ENCODE measurements at places on chromosomes 7 and 10. TPM values are rescaled to one million over a fixed set of nuclear protein-coding genes. Genes with fewer than 3 reads are reported as not detected.

HDAC9 gene
- 101 TPM for total RNA-seq

MMD2 gene
- not detected for total RNA-seq

GPRIN2 gene
- 9.1 TPM for total RNA-seq

PRKCQ gene
- 3.7 TPM for total RNA-seq

BCAP29 gene
- 44.2 TPM for total RNA-seq

GIMAP5 gene
- total RNA-seq, result 0.45 TPM

MYH16 gene
- not detected for total RNA-seq

RBP4 gene
- total RNA-seq, result not detected

C10orf62 gene
- 0.25 TPM for total RNA-seq

INHBA gene
- 5.7 TPM for total RNA-seq

GDF10 gene
- total RNA-seq, result 4.0 TPM

ANXA11 gene
- 74.4 TPM for total RNA-seq

PLA2G12B gene
- 0.14 TPM for total RNA-seq

AKR1C8 gene
- total RNA-seq, result not detected

MBL2 gene
- total RNA-seq, result not detected

UNCX gene
- total RNA-seq, result 6.4 TPM

INMT gene
- total RNA-seq, result 2.6 TPM

OR13A1 gene
- 0.15 TPM for total RNA-seq

IFIT2 gene
- not detected for total RNA-seq

SFTPD gene
- 1.1 TPM for total RNA-seq

ACSM6 gene
- not detected for total RNA-seq

XRCC2 gene
- total RNA-seq, result 3.6 TPM

GTF2IRD2 gene
- total RNA-seq, result 7.6 TPM

TMEM176A gene
- total RNA-seq, result 18.2 TPM

CHAT gene
- not detected for total RNA-seq

LRRC17 gene
- total RNA-seq, result 9.7 TPM

PTPN12 gene
- 19.3 TPM for total RNA-seq

ARMC3 gene
- total RNA-seq, result 0.07 TPM

ANKRD61 gene
- total RNA-seq, result 0.15 TPM

CALHM3 gene
- total RNA-seq, result not detected

LEP gene
- total RNA-seq, result not detected

CLCN1 gene
- 0.11 TPM for total RNA-seq

NUTM2E gene
- not detected for total RNA-seq

MACC1 gene
- total RNA-seq, result 0.06 TPM

SORCS1 gene
- total RNA-seq, result 73.0 TPM

ABCC2 gene
- total RNA-seq, result 0.07 TPM

GPR85 gene
- 0.32 TPM for total RNA-seq

C7orf57 gene
- not detected for total RNA-seq

GSTO2 gene
- total RNA-seq, result 1.7 TPM

FAS gene
- 0.67 TPM for total RNA-seq

ADIRF gene
- not detected for total RNA-seq

EBLN1 gene
- not detected for total RNA-seq

GOLGA7B gene
- total RNA-seq, result 0.27 TPM

Data from cardiac muscle cell (in vitro differentiated cells and primary cell).